Stimulated activated CD8-positive, alpha-beta memory T cell treated with anti-CD3 and anti-CD28 coated beads, Interleukin-7, amount 100 ng/mL, for 1 hour (primary cell): ENCODE measurements at places on chromosomes 5 and 9.

DNA sequence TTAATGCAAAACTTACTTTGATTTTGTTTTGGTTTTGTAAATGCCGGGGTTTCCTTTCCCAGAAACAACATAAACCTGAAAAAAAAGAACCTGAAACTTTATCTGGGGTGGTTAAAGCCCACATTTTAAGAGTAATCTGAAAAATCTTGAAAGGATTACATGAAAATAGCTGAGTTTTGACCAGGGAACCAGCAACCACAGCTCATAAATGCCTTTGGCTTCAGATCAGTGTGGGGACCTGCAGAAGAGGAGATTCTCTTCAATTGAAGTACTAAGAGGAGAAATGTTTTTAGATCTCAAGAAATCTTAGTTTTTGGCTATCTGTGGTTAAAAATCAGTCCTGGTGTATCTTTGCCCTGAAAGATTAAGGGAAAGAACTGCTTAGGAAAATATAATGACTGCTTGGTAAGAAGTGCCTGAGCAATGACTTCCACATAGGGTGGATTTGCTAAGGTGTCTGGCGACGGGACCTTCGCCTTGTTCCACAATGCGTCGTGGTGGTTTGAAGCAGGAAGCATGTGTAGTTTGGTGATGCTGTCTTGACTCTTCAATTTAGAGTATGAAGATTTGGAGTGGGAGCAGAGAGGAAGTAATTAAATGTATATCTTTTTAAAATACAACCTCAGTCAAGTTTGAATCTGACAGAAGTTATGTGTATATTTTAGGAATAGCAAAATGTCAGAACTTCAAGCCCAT, 186.5 kb downstream of the MAN2A1 start:
- no peak for DNase-seq

GRCh38 chr9:103082494-103082893, 87.4 kb downstream of the CYLC2 start:
- no peak for DNase-seq

DNA sequence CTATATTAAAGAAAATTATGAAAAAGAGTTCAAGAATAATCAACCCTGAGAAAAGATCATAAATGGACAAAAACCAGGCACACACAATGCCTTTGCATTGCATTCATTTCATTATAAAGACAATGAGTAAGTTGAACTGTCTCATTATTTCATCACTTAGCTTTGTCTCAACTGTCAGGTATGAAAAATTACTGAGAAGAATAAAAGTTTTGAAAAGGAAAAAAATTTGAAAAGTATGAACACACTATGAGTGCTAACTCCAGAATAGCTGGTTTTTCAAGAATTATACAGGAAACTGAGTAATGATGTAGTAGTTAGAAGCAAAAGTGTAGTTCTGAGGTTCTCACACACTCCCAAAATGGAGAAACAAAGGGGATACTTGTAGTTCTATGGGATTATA, 16.3 kb upstream of the ANXA1 start:
- no peak for DNase-seq

GRCh38 chr5:14182761-14183160, 39.6 kb downstream of the TRIO start:
- DNase-seq: no peak

DNA sequence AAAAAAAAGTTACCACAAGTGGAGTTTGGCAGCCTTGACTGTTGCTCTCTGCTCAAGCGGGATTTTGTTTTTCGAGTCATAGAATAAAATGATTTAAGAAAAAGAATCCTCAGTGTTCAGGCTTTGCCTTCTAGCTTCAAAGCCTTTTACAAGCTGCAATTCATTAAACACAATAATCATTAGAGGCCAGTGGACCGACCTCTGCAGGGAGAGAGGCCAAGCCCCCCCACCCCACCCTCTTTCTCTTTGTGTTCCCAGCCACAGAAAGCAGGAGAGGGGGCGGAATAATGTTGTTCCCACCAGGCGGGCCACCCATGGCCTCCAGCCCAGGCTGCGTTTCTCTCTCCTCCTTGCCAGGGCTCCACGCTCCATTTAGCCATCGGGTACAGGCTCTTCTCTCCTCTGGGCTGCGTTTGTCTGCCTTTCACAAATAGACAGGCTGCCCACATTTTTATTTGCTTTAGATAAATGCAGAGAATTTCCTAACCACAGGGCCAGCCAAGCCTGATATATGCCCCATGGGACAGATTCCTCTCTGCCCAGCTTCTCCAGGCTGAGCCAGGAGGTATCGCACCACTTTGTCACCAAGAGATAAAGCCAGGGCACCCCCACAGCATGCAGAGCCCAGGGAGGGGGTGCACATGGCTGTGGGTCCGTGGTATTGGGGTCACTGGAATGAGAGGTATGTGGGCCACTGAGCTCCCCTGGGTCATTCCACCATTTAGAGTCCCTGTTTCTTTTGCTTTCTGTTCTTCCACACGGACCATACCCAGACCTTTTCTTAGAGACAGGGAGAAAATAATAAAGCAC, 318.8 kb downstream of the PIK3R1 start:
- DNase-seq: no peak

- DNase-seq: no peak
These were observed 23.9 kb upstream of the FANCC start for GRCh38 chr9:95341293-95341962.

DNA sequence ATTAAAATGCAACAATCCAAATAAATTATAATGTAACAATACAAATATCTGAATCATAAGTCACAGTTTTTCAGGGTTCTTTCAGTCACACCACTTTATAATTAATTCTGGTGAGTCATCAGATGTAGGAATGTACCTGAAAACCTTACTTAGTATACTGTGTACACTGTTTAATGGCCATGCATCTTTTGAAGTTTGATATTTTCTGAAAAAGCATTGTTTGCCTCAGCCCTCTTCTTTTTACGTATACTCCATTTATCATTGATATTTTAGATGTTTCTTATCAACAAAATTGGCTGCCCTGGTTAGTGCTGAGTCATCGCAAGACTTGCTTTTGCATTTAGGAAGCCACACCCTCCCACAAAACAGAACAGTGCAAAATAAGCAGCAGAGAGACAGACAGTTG, 218.6 kb downstream of the PJA2 start:
- no peak for DNase-seq

- no peak for DNase-seq
These were observed 90.8 kb upstream of the IL7R start for GRCh38 chr5:35765921-35766320.

DNA sequence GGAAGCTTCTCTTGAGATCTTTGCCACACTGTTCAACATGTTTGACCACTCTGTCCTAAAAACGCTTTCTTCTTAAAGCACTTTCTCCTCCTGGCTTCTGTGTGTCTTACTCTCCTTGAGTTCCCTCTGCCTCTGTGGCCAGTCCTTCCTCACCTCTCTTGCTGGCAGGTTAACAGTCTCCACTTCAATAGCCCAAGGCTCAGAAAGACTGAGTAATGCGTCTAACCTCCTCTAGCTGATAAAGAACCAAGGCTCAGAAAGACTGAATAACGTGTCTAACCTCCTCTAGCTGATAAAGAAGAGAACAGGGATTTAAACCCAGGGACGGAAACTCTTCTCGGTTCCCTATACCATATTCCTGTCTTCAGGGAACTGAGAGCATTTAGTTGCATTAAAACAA, 205.2 kb downstream of the AOPEP start:
- no peak for DNase-seq

DNA sequence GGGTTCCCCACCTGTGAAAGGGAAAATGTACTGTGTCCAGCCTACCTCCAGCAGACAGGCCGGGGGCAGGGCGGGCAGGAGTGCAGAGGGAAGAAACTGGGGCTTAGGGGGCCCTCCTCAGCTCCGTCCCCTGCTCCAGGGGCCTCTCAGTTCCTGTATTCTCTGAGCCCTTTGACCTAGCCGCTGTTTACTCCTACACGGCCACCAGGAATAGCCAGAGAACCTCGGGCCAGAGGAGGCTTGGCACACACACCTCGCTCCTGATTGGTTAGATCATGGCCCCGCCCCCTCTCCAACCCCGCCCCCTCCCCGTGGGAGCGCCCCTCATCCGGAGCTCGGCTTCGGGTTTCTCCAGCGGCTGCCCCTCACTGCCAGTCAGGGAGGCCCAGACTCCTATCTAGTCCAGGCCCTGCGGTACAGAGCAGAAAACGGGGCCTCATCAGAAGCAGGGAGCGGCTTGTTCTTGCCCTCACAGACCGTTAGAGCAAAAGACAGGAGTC, 2.2 kb downstream of the ST6GALNAC6 start:
- DNase-seq: no peak

GRCh38 chr5:13648822-13649221, 295.7 kb downstream of the DNAH5 start:
- DNase-seq: no peak

GRCh38 chr9:88748566-88749261, 213.7 kb downstream of the NXNL2 start:
- no peak for DNase-seq

GRCh38 chr9:38443597-38443996, 19.3 kb upstream of the IGFBPL1 start:
- DNase-seq: no peak

GRCh38 chr5:171641891-171642290, 143.7 kb upstream of the SMIM23 start:
- no peak for DNase-seq

- no peak for DNase-seq
These were observed 180.9 kb downstream of the MED10 start for GRCh38 chr5:6197427-6197826.

DNA sequence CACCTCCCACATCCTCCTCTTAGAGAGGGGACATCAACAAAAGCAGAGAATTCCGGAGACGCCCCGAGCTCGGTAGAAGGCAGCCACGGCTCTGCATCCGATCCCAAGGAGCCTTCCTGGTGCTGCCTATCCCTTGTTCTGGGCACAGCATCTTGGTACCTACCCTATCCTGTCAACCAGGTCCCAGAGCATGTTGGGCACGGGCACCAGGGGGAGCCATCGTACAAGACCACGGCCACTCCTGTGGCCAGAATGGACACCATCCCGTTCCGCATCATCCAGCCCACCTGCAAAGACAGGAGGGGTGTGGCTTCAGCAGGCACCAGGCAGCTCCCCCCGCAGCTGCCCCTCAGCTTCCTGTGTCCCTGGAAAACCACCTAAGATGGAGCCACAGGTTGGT, 62.7 kb upstream of the ZNF354A start:
- DNase-seq: no peak

GRCh38 chr5:146642410-146642809, 126.4 kb upstream of the GPR151 start:
- no peak for DNase-seq

DNA sequence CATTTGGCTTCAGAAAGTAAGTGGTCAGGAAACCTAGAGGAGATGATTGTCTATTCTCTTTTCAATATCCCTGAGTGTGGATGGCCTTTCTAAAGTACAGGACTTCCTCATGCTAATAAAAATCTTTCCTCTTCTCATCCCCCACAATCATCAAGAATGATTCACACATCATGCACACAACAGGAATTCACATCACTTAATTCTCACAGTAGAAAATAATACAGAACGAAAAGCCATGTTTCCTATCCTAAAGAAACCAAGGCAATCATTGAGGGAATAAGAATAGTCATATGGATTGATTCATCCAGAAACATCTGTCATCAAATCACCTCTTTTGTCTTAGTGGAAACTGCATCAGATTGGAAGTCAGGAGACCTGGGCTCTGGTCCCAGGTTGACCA, 203.1 kb upstream of the PIK3R1 start:
- DNase-seq: no peak

DNA sequence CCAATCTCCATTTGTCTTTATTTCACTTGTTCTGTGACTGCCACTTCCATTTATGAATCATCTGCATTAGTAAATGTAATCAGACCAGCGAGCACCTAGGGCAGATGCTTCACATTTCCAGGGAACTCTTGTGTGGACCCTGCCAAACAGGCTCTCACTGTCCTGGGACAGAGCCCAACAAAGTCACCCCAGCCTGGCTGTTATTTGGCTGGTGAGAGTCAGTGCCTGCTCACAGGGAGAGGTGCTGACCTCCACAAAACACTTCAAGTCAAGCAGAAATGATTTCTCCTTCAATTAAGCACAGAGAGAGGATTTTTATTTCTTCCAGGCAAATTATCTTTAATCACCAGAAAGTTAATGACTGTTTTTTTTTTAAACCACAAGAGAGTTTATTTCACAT, 568.0 kb downstream of the MTRR start:
- DNase-seq: no peak
